H9 (cell line): ENCODE measurements at places on chromosomes 2 and 18.

GRCh38 chr2:239098288-239098970 is 250.5 kb downstream of the TWIST2 start:
- peaks cover 11% of the 10 kb centered on the region for H3K36me3 ChIP-seq
- H3K27me3 ChIP-seq: no peaks in the 10 kb centered on the region
- DNase-seq: no peak
- no peak overlapping the region for H3K27ac ChIP-seq
- H3K4me1 ChIP-seq: no peaks in the 10 kb centered on the region
- no peak overlapping the region for H3K4me3 ChIP-seq

DNA sequence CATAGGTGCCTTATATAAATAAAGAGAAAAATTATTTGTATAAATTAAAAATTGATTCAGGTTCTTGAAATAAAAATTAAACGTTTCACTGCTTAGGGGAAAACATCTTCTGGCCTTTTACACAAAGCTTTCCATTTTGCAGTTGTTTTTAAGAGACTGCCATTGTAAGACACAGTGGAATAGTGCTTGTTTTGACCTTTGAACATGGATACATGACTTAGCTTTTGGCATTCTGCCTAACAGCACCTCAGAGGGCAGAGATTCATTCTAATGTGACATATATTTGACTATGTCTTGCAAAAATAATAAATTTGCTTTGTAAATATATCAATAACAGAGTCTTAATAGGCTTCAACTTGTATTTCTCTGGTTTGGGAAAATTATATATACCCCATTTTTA is 142.1 kb downstream of the SLC4A10 start:
- no peak overlapping the region for H3K27ac ChIP-seq
- no peaks in the 10 kb centered on the region for H3K27me3 ChIP-seq
- no peaks in the 10 kb centered on the region for H3K36me3 ChIP-seq
- no peak for DNase-seq
- no peak overlapping the region for H3K4me3 ChIP-seq

GRCh38 chr2:142819411-142819810 is 58.1 kb upstream of the KYNU start:
- no peaks in the 10 kb centered on the region for H3K4me1 ChIP-seq
- DNase-seq: no peak

DNA sequence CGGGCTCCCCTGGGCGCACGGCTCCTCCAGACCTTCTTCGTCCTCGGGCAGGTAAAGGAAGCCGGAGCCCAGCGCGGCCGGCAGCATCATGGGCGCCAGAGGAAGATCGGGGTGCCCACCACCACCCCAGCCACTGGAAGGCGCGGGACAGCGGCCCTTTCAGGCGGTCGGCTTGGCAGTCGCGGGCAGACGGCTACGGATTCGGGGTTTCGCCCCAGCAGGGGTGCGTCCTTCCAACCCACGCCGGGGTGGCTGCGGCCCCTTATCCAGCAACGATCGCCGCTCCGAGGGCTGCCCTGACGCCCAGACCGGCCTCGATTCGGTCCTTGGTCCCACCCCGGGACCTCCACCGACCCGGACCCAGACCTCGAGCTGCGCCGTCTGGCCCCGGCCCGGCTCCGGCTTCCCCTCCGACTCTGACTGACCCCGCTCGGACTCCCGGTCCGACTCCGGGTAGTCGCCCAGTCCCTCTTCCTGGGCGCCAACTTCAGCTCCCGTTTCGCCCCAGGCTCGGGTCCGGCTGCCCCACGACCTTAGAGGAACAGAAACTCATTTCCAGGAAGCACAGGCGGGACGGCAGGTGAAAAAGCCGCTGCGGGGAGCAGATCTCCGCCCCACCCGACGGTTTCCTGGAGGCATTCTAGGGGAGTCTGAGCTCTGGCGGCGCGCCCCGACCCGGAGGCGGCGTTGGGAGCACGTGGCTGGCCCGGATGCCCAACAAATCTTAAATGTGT is 30.2 kb upstream of the SSB start:
- H3K27ac ChIP-seq: no peak overlapping the region
- H3K27me3 ChIP-seq: no peaks in the 10 kb centered on the region
- no peaks in the 10 kb centered on the region for H3K36me3 ChIP-seq

DNA sequence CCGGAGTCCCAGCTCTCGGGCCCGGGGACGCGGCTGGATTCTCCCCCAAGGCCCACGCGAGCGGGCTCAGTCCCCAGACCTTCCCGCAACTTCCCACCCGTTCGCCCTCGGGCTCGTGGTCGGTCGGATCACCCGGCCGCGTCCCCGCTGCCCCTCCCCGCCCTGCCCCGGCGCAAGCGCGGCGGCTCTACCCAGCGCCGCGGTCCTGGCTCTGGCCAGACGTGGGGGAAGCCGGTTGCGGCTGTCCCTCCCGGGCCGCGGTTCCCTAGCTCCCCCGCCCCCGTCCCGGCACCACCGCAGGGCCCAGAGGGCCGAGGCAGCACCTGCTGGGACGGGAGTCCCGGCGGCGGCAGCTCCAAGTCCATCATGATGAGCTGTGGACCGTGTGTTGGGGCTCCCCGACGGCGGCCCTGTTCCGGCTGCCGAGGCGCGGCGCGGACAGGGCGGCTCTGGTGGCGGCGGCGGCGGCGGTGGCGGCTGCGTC is 276 bp downstream of the NFE2L2 start:
- no peaks in the 10 kb centered on the region for H3K27me3 ChIP-seq
- DNase-seq: no peak
- no peak overlapping the region for H3K27ac ChIP-seq
- peaks cover 3% of the 10 kb centered on the region for H3K36me3 ChIP-seq
- H3K4me1 ChIP-seq: peaks cover 3% of the 10 kb centered on the region; the same call in 1 of the 2 replicates

DNA sequence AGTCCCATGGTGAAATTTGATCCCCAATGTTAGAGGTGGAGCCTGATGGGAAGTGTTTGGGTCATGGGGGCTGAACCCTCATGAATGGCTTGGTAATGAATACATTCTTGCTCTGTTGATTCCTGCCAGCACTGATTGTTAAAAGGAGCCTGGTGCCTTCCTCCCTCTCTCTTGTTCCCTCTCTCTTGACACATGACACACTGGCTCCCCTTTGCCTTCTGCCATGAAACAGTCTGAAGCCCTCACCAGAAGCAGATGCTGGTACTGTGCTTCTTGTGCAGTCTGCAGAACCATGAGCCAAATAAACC is 30.6 kb upstream of the EPC2 start:
- H3K36me3 ChIP-seq: no peaks in the 10 kb centered on the region
- H3K27ac ChIP-seq: peak overlapping the region; percentile 9
- H3K27me3 ChIP-seq: no peaks in the 10 kb centered on the region
- peaks cover 18% of the 10 kb centered on the region; the same call in 1 of the 2 replicates for H3K4me1 ChIP-seq
- H3K4me3 ChIP-seq: no peak overlapping the region

GRCh38 chr2:44936715-44937687 is 4.5 kb upstream of the SIX3 start:
- H3K27me3 ChIP-seq: peaks cover 86% of the 10 kb centered on the region
- H3K27ac ChIP-seq: no peak overlapping the region
- peaks cover 6% of the 10 kb centered on the region for H3K4me1 ChIP-seq
- peak overlapping the region; percentile 55 for H3K4me3 ChIP-seq
- DNase-seq: peak; percentile 73
